Progenitor cell of endocrine pancreas (in vitro differentiated cells): ENCODE measurements at places on chromosomes 3 and 15. TPM values are rescaled to one million over a fixed set of nuclear protein-coding genes. Genes with fewer than 3 reads are reported as not detected.

The ACTR8 gene
- total RNA-seq: 55.1 and 60.8 TPM in 2 replicates

The C3orf85 gene
- total RNA-seq: not detected in 2 replicates

The SLC12A8 gene
- total RNA-seq: 9.2 and 10.7 TPM in 2 replicates

- no peak overlapping the region for H3K27ac ChIP-seq
- H3K4me1 ChIP-seq: no peaks in the 10 kb centered on the region
- no peak overlapping the region for H3K4me3 ChIP-seq
- no peak for DNase-seq
Measured at GRCh38 chr3:176767385-176767784, 429.9 kb downstream of the TBL1XR1 start.

GRCh38 chr15:78075490-78076230 lies 1.9 kb downstream of the TBC1D2B start:
- peaks cover 6% of the 10 kb centered on the region for H3K27me3 ChIP-seq
- H3K4me3 ChIP-seq: peak overlapping the region; percentile 88
- peak overlapping the region; percentile 78 for H3K27ac ChIP-seq
- no peaks in the 10 kb centered on the region for H3K36me3 ChIP-seq
- peaks cover 6% of the 10 kb centered on the region for H3K4me1 ChIP-seq

The PLAAT1 gene
- total RNA-seq: 2.1 and 2.2 TPM in 2 replicates

DNA sequence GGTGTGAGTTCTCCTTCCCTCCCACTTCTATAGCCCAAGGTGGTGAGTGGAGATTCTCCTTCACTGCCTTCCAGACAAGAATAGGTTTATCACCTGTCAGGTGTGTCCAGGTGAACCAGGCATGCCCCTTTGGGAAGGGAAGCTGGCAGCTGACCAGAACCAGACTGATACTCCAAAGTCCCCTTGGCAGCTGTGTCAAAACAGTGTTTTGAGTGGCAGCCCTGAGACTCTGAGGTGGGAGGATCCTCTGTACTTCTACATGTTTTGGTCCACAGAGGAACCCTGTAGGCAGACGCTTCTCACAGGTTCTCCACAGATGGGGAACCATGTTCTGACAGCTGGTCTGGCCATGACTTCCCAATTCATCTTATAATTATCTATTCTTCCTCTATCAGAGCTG lies 30.1 kb downstream of the ISL2 start:
- no peak overlapping the region for H3K27ac ChIP-seq
- no peak for DNase-seq
- H3K4me3 ChIP-seq: no peak overlapping the region

- no peak overlapping the region for H3K27ac ChIP-seq
- no peaks in the 10 kb centered on the region for H3K36me3 ChIP-seq
- H3K4me3 ChIP-seq: no peak overlapping the region
Measured at GRCh38 chr3:180789774-180790173, 110.5 kb upstream of the CCDC39 start.

The GOLGA6L7 gene
- not detected in 2 replicates for total RNA-seq

- H3K27me3 ChIP-seq: no peaks in the 10 kb centered on the region
- no peaks in the 10 kb centered on the region for H3K36me3 ChIP-seq
- H3K4me1 ChIP-seq: no peaks in the 10 kb centered on the region
- H3K27ac ChIP-seq: no peak overlapping the region
- no peak for DNase-seq
- no peak overlapping the region for H3K4me3 ChIP-seq
Measured at GRCh38 chr3:57738391-57738790, 17.7 kb upstream of the SLMAP start.

The FETUB gene
- total RNA-seq: not detected in 2 replicates

DNA sequence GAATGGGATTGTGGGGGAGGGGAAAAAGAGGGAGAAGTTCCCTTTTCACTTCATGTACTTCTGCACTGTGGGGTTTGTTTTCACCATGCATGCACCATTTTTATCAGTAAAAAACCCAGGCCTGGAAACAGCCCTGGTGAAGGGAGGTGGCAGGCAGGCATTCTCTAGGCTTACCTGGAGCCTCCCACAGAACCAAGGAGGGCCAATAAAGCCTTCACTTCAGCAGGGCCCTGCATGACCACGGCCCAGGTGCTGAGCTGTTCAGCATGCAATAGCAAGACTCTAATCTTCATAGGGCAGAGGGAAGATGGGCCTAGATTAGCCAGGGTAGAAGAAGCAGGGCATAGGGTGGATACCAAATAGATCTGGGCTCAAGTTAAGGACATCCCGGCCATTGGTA lies 49.6 kb downstream of the SCN5A start:
- DNase-seq: no peak
- H3K4me1 ChIP-seq: peaks cover 3% of the 10 kb centered on the region
- no peaks in the 10 kb centered on the region for H3K36me3 ChIP-seq
- no peak overlapping the region for H3K4me3 ChIP-seq
- H3K27ac ChIP-seq: no peak overlapping the region

DNA sequence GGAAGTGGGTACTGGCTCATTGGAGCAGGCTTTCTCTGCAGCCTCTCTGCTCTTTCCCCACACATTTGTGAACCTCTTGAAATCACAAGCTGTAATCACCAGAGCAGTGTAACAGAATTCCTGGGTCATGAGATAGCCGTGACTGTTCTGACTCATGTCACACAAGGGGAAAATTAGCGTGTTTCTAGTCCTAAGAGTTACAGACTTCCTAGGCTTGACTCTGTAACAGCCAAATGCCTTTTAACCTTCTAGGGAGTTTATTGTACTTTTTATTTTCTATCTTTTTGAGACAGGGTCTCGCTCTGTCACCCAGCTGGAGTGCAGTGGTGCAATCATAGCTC lies 54.7 kb upstream of the TRAK1 start:
- H3K4me1 ChIP-seq: peaks cover 19% of the 10 kb centered on the region
- DNase-seq: no peak
- peak overlapping the region; percentile 92 for H3K27ac ChIP-seq
- peaks cover 3% of the 10 kb centered on the region for H3K36me3 ChIP-seq

GRCh38 chr15:99928429-99928981 lies 195.3 kb upstream of the LYSMD4 start:
- H3K4me3 ChIP-seq: peak overlapping the region; percentile 75
- peak overlapping the region; percentile 79 for H3K27ac ChIP-seq
- H3K4me1 ChIP-seq: no peaks in the 10 kb centered on the region
- peak; percentile 41 for DNase-seq
- H3K36me3 ChIP-seq: no peaks in the 10 kb centered on the region
- peaks cover 69% of the 10 kb centered on the region for H3K27me3 ChIP-seq

The VWA5B2 gene
- 67.9 and 71.5 TPM in 2 replicates for total RNA-seq

DNA sequence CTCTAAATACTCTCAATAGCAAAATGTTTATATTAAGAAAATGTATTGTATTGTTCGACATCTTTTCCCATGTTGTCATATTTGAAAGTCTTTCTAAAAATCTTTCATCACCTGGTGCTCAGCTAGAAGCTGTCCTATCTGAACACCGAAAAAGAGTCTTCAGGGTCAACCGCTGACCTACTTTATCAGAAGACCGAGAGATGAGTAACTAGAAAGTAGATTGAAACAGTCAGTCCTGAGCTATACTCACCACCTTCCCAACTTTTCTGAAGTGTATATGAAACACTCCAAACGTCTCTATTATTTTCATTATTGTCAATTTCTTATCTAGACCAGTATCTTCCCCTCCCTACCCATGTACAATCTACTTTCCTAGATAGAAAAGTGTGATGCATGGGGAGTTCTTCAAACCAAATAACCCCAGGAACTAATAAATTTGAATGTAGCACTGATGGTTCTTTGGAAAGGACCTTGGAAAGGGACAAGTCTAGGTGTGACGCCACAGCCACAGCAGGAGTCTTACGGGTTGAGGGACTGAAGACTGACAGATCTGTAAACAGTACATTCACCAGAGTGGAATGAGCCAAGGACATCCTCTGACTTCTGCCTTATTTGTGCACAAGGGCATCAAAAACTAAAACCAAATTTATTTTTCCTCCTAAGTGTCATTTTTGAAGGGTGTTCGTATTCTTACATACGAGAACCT lies 58.6 kb downstream of the TMOD3 start:
- no peaks in the 10 kb centered on the region for H3K27me3 ChIP-seq
- H3K36me3 ChIP-seq: peaks cover 21% of the 10 kb centered on the region
- no peak overlapping the region for H3K4me3 ChIP-seq
- no peak for DNase-seq
- no peak overlapping the region for H3K27ac ChIP-seq
- H3K4me1 ChIP-seq: peaks cover 5% of the 10 kb centered on the region

The ARPP21 gene
- not detected in 2 replicates for total RNA-seq

DNA sequence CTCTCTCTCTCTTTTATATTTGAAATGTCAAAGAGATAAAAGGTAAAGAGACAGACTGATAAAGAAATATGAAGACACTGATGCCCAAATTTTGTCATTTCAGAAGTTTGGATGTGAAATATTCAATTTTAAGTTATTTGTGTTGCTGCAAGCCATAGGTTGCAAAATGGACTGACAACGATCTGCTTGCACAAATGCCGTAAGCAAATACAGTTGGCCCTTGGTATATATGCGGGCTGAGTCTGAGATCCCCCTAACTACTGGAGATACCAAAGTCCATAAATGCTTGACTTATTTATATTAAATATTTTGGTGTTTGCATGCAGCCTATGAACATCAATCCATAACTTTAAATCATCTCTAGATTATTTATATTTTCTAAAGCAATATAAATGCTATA lies 1459.1 kb upstream of the ALCAM start:
- no peaks in the 10 kb centered on the region for H3K36me3 ChIP-seq
- no peak overlapping the region for H3K27ac ChIP-seq
- H3K27me3 ChIP-seq: peaks cover 43% of the 10 kb centered on the region
- no peak overlapping the region for H3K4me3 ChIP-seq

DNA sequence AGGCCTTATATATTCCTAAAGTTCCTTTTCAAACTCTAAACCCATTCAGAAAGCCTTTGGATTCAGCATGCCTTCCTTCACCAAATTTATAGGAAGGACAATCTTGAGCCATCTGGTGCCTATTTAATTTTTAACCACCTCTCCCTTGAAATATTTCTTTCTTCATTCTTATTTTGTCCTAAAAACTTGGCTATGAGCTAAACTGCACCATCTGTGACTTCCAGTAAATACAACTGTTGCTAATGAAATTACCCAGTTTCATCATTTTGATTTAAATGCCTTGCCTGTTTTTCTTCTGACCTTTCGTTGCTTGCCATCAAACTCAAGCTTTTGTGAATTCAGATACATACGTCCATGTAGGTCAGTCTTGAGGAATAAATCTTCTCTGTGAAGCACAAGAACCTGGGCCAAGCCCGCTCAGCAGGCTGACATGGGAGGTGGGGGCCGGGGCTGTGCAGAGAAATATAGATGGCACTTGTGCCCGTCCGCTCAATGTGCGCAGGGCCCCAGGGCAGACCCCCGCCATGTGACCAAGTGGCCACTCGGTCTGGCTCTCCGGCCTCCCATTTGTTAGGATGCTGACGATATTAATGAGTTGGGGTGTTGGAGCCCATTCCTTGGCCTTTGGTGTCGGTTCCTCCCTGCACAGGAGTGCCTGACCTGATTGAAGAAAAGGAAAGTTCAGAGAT lies 335.9 kb downstream of the VPS13C start:
- no peak for DNase-seq
- no peak overlapping the region for H3K27ac ChIP-seq
- no peak overlapping the region for H3K4me3 ChIP-seq
- H3K4me1 ChIP-seq: no peaks in the 10 kb centered on the region
- peaks cover 30% of the 10 kb centered on the region for H3K27me3 ChIP-seq

The CCR3 gene
- total RNA-seq: not detected in 2 replicates

- no peak overlapping the region for H3K4me3 ChIP-seq
- no peaks in the 10 kb centered on the region for H3K27me3 ChIP-seq
- DNase-seq: no peak
- H3K4me1 ChIP-seq: peaks cover 17% of the 10 kb centered on the region
Measured at GRCh38 chr3:32229565-32229964, 8.9 kb upstream of the CMTM8 start.

GRCh38 chr3:119175872-119176756 lies 2.7 kb downstream of the UPK1B start:
- H3K27ac ChIP-seq: peak overlapping the region; percentile 68
- no peaks in the 10 kb centered on the region for H3K27me3 ChIP-seq
- no peak for DNase-seq
- peaks cover 33% of the 10 kb centered on the region for H3K4me1 ChIP-seq

DNA sequence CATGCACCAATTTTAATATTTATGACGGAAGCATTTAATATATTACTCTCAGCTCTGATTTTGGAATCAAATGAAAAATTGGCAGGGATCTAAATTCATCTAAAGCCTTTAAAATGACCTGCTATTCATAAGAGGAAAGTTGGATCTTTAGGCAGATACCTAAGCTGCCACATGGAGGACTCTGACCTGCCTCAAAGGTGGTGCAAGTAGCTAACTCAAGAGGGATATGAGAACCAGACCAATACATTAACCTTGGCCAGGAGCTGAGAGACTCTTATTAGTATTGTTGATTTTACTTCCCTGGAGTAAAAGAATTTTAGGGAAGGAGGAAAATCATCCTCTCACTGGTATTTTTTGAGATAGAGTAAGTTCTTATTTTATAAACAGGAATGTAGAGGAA lies 17.7 kb downstream of the ZNF654 start:
- H3K27me3 ChIP-seq: no peaks in the 10 kb centered on the region
- H3K4me3 ChIP-seq: no peak overlapping the region
- no peak overlapping the region for H3K27ac ChIP-seq
- no peak for DNase-seq

- peaks cover 13% of the 10 kb centered on the region for H3K27me3 ChIP-seq
- H3K27ac ChIP-seq: no peak overlapping the region
- no peaks in the 10 kb centered on the region for H3K36me3 ChIP-seq
- no peak for DNase-seq
Measured at GRCh38 chr3:180322829-180323228, 279.1 kb upstream of the TTC14 start.

The THSD4 gene
- total RNA-seq: 6.7 and 6.8 TPM in 2 replicates

- H3K4me1 ChIP-seq: peaks cover 16% of the 10 kb centered on the region
- peak overlapping the region; percentile 99 for H3K4me3 ChIP-seq
- no peaks in the 10 kb centered on the region for H3K27me3 ChIP-seq
- H3K27ac ChIP-seq: peak overlapping the region; percentile 99
- peaks cover 4% of the 10 kb centered on the region for H3K36me3 ChIP-seq
Measured at GRCh38 chr3:169771497-169772304, 1.5 kb upstream of the MYNN start.

- H3K36me3 ChIP-seq: no peaks in the 10 kb centered on the region
- H3K4me3 ChIP-seq: no peak overlapping the region
- peaks cover 7% of the 10 kb centered on the region for H3K27me3 ChIP-seq
- H3K27ac ChIP-seq: peak overlapping the region; percentile 1
- H3K4me1 ChIP-seq: peaks cover 3% of the 10 kb centered on the region
- no peak for DNase-seq
Measured at GRCh38 chr15:73965758-73966113, 26.4 kb downstream of the STOML1 start.

GRCh38 chr3:81761904-81762580 lies 597 bp upstream of the GBE1 start:
- peak overlapping the region; percentile 92 for H3K27ac ChIP-seq
- no peaks in the 10 kb centered on the region for H3K27me3 ChIP-seq
- H3K4me3 ChIP-seq: peak overlapping the region; percentile 93
- no peak for DNase-seq
- no peaks in the 10 kb centered on the region for H3K36me3 ChIP-seq
- H3K4me1 ChIP-seq: peaks cover 6% of the 10 kb centered on the region

The NMB gene
- 4.9 and 6.1 TPM in 2 replicates for total RNA-seq

The EOMES gene
- total RNA-seq: 0.11 TPM in 1 of 2 replicates, not detected in the other

The MRPS11 gene
- 40.8 and 43.1 TPM in 2 replicates for total RNA-seq

DNA sequence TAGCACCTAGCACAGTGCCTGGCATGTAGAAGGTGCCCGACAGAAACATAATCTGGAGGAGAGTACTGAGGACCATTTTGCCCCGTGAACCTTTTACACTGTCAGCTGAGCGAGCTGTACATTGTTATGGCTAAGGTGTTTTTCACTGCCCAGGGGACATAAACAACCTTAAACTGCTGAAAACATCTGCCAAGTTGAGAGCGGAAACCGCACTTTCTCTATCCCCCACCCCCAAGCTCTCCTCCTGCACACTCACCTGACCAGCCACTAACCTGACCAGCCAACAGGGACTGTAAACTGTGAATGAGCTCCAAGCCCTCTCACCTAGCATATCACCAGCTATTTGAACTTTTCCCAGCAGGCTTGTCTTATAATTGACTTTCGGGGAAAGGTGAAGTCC lies 17.6 kb downstream of the RAB43 start:
- no peaks in the 10 kb centered on the region for H3K27me3 ChIP-seq
- peaks cover 2% of the 10 kb centered on the region for H3K36me3 ChIP-seq
- H3K4me1 ChIP-seq: peaks cover 9% of the 10 kb centered on the region
- no peak overlapping the region for H3K4me3 ChIP-seq
